ENCODE measurements at places on chromosomes 7 and 10.

DNA sequence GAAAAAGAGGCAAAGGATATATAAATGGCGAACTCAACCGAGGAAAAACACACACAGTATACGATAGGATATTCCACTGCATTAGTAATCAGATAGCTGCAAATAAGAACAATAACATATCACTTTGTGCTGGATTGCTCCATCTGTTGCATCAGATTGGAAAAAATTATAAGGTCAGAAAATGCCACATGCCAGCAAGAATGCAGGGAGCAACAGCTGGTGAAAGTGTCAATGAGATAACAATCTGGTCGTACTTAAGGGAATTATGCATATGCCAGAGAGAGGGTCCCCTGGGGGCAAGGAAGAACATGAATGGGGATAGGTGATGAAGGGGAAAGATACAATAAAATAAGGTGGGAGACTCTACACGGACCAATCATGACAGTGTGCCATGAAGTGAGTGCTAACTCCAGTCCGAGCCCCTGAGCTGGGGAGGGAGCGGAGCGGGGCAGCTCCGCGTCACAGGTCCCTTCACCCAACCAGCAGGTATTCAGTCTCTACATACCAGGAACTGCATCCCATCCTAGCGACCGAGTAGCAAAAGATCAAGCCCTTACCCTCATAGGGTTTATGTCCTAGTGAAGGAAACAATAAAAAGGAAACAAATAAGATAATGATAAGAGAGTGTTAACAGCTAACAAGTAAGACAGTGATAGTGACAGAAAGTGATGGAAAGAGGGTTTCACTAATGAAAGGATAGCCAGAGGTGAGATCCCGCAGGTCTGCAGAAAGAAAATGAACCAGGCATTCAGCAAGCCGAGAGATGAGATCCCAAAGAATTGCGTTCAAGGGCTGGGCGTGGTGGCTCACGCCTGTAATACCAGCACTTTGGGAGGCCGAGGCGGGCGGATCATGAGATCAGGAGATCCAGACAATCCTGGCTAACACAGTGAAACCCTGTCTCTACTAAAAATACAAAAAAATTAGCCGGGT lies 9.4 kb downstream of the MPP7 start:
- no peak for DNase-seq

- peak; percentile 91 for DNase-seq
Observed at GRCh38 chr10:80477813-80478212, 23.7 kb downstream of the TSPAN14 start.

DNA sequence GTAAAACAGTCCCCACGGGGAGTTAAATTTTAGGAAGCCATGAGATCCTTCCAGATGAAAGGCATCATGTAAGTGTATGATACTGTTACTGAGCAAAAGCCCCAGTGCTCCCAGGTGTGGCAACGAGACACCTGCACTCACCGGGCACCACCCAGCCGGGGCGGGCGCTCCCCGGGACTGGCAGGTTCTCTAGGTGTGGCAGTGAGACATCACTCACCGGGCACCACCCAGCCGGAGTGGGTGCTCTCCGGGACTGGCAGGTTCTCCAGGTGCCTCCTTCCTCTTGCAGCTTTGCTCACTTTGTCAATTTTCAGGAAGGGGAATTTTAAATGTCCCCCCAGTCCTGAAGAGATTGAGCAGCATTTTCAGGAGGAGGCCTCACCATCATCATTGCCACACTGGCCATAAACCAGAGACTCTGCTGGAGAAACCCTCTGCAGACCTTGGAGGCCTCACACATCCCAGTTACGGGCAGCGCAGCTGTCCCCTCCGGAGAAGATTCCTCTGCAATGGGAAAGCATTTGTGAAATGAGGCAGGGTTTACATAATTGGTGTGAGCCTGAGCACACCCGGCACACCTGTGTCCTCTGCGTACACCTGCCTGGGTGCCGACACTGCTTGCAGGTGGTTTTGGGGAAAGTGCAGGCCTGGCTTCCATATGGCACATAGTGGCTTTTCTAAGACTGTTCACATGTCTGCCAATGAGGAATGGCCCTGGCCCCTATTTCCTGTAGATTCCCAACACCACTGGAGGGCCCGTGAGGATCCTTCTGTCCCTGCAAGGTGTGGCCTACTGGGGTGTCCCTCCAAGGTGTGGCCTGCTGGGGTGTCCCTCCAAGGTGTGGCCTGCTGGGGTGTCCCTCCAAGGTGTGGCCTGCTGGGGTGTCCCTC lies 191.4 kb downstream of the EBF3 start:
- no peak for DNase-seq

- DNase-seq, result no peak
Observed at GRCh38 chr10:49749144-49749543, 13.0 kb downstream of the OGDHL start.

DNA sequence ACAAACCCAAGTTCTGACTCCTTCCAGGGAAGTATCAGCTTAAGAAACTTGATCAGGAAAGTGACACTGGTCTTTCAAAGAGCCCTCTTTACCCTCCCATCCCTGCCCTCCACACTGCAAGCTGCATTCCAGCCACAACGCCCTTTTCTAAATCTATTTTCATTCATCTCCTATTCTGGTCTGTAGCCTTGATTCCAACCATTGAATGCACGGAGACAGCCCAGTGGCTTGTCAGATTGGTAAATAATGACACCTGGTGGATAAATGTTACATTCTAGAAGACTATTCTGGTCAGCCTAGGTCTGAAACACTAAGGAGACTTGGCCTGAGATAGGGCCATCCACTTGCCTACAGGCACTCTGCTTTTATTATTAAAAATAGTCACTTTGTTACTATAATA lies 20.9 kb downstream of the MORN4 start:
- peak; percentile 54 for DNase-seq

GRCh38 chr10:122657255-122657654 lies 42.4 kb downstream of the C10orf120 start:
- no peak for DNase-seq

DNA sequence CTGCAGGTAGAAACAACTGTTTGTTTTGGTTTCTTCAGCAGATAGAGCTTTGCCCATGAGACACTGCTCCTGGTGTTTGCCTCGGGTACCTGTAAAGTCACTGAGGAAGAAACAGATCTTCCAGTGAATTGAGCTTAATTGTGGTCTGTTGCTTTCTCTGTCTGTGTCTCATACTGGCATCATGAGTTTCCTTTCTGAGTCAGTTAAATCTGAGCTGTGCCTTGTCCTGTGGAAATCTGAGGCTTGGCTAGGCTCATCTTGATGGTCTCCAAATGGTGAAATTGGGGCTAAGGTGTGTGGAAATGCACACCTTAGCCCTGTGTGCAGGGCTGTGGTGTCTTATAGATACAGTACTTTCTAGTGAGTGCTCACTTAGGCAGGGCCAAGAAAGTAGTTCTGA lies 67.4 kb downstream of the GBF1 start:
- peak; percentile 8 for DNase-seq

- DNase-seq, result no peak
Observed at GRCh38 chr10:28684986-28685580, 7.8 kb downstream of the BAMBI start.

DNA sequence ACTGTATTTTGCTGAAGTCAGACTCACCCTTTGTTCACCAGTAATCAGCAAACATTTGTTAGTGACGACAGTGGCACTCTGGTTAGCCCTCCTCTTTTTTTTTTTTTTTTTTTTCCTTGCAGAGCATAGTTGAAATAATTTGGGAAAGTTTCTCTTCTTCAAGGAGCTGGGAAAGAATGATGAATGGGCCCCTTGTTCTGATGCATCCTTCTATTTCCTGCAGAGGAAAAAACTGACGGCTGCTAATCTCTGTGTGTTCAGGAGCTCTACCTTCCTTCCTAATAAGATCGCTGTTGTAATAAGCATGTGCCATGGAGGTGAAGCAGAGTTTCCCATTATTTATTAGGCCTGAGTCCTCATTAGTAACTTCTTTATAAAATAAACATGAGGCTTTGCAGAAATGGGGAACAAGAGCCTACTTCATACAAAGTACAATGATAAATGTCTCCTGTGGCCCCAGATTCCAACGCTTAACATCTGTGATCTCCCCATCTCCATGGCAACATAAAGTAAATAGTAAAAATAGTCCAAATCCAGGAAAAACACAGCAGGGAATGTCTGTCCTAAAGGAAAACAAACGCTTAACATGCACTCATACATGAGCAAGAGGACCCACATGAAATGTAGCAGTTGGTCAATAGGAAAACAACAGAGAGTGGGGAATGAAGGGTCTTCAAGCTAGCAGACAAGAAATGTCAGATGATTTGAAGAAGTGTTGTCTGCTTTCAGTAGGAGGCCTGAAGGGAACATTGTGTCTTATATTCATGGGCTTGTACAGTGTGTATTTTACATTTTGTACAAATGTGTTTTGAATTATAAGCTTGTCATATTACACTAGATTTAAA lies 59.1 kb upstream of the CALD1 start:
- peak; percentile 84 for DNase-seq

- no peak for DNase-seq
Observed at GRCh38 chr10:82245157-82245556, 370.2 kb downstream of the NRG3 start.

DNA sequence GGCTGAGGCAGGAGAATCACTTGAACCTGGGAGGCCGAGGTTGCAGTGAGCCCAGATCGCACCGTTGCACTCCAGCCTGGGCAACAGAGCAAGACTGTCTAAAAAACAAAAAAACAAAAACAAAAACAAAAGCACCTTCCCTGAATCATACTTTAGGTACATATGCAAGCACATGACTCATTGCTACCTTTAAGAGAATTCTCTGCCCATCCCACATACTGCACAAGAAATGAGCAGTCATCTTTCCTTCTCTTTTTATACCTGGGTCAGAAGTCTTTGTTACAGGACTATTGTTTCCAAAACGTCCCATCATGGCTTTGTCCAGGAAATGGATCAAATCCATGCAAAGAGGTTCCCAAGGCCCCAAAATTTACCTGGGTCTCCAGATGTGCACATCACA lies 21.5 kb upstream of the AKR1B10 start:
- DNase-seq, result no peak

- no peak for DNase-seq
Observed at GRCh38 chr7:47351233-47352154, 230.4 kb downstream of the TNS3 start.

DNA sequence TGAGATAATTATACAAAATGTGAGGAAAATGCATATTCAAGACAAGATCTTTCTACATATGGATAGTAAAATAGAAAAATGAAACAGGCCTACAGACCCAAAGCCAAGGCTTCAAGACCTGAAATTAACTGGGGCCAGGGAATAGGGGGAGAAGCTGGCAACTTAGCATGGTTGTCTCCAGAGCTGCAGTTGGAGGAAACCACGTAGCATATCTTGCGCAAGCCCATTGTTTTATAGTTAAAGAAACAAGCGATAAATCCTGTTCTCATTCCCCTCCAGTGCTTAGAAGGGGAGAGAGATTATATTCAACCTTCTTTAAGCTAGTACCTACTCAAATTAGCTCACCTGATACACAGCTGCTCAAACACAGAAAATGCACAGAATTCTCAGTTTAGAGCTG lies 197.1 kb downstream of the SORCS1 start:
- no peak for DNase-seq

DNA sequence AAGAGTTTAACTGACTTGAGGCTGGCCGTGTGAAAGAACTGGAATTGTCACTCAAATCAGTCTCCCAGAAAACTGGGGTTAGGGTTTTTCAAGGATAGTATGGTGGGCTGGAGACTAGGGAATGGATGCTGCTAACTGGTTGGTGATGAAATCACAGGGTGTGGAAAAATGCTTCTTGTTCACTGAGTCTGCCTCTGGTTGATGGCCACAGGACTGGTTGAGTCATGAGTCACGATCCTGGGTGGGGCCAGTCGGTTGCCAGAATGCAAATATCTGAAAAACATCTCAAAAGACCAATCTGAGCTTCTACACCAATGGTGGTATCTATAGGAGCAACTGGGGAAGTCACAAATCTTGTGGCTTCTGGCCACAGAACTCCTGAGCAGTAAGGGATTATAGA lies 16.3 kb upstream of the BAMBI start:
- DNase-seq, result peak; percentile 90

GRCh38 chr7:14179781-14180180 lies 190.3 kb upstream of the ETV1 start:
- no peak for DNase-seq

- DNase-seq, result peak; percentile 44
Observed at GRCh38 chr7:101410743-101411507, 48.2 kb downstream of the COL26A1 start.

DNA sequence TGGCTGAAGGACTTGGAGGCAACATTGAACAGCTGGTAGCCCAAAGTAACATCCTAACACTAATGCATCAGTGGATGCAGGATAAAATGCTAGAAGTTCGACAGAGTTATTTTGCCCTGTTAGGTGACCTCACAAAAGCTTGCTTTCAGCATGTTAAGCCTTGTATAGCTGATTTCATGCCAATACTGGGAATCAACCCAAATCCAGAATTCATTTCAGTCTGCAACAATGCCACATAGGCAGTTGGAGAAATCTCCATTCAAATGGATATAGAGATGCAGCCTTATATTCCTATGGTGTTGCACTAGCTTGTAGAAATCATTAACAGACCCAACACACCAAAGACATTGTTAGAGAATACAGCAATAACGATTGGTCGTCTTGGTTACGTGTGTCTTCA lies 62.9 kb downstream of the CCSER2 start:
- no peak for DNase-seq

GRCh38 chr10:51311228-51311627 lies 236.9 kb downstream of the PRKG1 start:
- DNase-seq, result peak; percentile 52

DNA sequence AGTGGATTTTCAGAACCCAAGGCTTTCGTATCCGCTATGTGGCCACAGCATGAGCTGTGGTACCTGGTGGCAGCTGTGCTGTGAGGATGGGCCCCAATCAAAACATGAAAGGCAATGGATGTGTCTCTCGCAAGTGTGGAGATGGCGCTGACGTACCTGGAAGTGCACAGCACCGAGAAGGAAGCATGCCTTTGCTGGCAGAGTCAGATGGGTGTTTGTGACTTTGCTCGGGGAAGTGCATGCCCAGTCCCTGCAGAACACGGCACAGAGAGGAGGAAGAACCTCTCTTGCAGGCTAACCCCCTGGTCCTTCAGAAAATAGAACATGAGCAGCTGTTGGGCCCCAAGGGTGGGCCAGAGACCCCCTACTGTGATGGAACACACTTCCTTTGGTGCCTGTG lies 654.1 kb upstream of the ZWINT start:
- DNase-seq, result no peak
